ENCODE measurements at places on chromosomes 13 and 19.
A peak's percentile ranks its signal among the peaks of the same experiment; 100 is the strongest.

GRCh38 chr13:23724196-23724970 is 154.2 kb downstream of the TNFRSF19 start:
- peak; percentile 74 for DNase-seq

GRCh38 chr13:44747179-44747578 is 171.0 kb upstream of the TSC22D1 start:
- no peak for DNase-seq

DNA sequence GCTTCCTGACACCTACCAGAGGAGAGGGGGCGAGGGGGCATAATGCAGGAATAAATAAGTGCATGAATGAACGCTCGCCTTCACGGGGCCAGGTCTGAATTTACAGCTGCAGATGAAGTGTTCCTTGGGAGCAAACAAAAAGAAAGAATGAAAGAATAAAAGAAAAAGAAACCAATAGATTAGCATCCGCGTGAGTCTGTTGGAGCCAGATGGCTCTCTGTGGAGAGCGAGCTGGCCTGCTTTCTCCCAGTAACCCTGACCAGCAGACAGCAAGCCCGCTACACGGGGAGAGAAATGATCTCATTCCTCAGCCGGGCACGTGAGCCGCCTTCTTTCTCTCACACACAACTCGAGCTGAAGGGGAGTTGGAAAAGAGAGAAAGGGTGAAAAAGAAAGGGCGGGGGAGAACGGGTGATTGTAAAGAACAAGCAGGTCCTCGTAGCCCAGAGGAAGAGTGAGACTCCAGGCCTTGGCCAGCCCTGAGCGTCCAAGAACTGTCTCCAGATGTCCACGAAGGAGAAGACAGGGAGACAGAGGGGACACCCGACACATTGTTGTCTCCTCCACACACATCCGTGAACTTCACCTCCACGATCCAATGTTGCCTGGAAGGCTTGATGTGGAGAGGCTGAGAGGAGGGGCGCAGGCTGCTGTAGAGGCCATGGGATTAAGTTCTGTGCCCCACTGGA is 81.4 kb downstream of the RNASEH2B start:
- peak; percentile 61 for DNase-seq

GRCh38 chr13:77325371-77325980 is 1.4 kb downstream of the MYCBP2 start:
- DNase-seq = no peak

DNA sequence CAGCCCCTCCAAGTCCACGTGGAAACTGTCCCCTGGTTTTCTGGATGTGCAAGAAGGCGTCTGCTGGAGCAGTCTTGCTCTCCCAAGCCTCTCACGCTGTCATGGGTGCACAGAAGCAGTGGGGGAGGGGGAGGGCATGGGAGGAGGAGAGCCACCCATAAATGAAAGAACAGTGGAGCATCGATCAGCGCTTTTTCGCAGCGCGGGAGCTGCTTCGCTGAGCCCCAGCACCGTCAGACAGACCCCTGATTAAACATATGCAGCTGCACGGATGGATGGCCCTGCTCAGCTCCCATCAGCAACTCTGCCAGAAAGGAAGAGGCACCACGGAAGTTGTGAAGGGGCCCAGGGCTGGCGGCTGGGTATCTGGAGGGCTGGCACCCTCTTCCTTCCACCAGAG is 264.9 kb downstream of the UQCRFS1 start:
- DNase-seq = no peak

DNA sequence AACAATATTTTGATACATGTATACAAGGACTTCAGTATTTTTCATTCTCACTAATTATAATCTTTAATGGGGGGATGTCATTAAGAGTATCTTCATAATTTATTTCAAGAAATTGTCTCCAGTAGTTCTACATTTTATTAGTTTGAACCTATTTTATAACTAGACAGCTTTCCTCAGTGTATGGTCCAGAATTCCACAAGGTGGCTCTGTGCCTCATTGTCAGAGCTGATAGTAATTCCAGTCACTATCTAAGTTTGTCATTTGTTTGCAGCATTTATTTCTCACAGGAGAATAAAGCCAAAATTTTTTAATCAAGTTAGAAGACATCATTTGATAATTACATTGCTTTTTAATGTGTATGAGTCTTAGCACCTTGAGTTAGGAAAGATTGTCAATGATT is 1633.0 kb upstream of the PCDH20 start:
- DNase-seq = no peak

DNA sequence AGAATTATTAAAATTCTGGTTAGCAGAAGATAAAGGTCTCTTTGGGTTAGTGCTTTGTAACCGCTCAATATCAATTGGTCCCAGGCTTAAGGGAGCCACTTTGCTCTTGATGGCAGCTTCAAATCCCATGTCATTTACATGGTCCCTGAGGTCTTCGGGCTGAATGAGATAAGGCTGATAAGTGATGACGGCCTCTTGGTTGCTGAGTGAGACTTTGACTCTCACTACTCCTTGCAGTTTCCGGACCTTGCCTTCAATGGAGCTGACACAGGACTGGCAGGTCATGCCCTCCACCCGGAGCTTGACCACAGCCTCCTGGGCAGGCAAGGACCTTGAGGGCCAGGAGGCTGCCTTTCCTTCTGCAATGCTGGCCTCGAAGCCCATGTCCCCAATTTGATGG is 36.8 kb downstream of the ATP7B start:
- no peak for DNase-seq

Data from myocyte (in vitro differentiated cells).